Iris pigment epithelial cell (primary cell): ENCODE measurements at places on chromosomes 7 and 10.

- DNase-seq = no peak
Observed at GRCh38 chr7:136179851-136180721, 202.9 kb upstream of the MTPN start.

GRCh38 chr7:41436139-41436538, 266.8 kb downstream of the INHBA start:
- no peak for DNase-seq

DNA sequence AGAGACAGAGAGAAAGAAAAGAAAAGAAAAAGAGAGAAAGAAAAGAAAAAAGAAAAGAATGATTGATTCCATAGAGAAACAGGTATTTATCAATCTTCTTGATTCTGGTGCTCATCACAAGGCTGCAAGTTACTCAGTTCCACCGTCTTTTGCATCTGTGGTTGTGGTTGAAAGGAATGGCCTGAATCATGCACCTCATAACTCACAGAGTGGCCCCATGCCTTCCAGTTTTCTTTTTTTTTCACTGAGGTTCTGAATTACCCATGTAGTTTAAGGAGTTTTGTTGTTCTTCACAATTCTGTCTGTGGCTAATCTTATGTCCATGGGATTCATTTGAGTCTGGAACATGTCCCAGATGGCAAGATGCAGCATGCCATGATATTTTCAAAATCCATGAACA, 156.0 kb downstream of the ZNF33B start:
- DNase-seq = peak; percentile 38

DNA sequence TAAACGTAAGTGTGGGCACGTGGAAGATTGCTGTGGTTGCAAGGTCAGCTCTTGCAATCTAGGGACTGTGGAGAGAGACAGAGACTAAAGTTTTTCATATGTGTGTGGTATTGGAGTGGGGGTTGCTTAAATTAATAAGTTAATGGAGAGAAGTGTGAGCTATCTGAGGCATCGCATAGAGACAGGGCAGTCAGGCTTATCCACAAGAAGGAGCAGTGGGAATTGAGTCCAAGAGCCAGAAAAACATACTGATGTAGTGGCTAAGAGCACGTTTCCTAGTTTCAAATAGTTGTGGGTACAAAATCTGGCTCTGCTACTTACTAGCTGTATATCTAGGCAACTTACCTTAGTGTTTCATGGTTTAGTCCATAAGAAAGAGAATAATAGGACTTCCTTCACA, 65.8 kb downstream of the SORCS3 start:
- no peak for DNase-seq

- DNase-seq = peak; percentile 62
Observed at GRCh38 chr10:88165849-88166271, 302.4 kb downstream of the PTEN start.

- no peak for DNase-seq
Observed at GRCh38 chr7:102295346-102296178, 8.9 kb downstream of the SH2B2 start.

DNA sequence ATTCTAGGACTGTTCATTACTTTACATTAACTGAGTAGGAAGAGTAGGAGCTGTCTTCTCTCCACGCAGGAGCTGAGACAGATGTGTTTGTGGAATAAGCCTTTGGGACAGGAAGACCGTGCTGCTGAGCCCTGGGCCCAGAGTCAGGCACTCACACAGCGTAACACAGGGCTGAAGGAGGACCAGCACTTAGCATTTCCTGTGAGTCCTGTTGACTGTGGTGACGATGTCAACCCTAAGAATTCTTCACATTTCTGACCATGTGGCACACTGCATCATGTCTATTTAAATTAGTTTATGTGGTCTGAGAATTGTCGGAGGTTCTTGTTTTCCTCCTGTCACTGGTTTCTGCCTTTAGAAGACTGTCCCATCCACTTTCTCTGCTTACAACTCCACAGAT, 117.2 kb downstream of the PIP4K2A start:
- DNase-seq = peak; percentile 22

DNA sequence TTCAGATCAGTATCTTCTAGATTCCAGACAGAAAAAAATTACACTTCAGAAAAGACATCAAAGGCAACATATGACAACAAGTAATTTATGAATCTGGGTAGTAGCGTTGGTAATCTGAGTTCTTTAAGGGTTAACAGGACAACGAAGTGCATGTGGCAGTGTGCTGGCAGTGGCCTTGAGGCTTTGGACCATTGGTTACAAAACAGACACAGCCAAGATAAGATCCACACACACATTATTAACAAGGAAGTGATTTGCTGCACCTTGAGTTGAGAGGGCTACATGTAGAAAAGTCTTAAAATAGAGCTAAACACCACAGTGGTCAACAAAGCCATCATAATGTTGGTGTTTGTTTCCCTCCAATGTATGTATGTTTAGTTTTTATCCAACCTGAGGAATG, 40.6 kb downstream of the AKR1D1 start:
- DNase-seq = no peak

GRCh38 chr7:83347945-83348444, 185.3 kb upstream of the PCLO start:
- peak; percentile 83 for DNase-seq

GRCh38 chr7:90551036-90551435, 45.1 kb upstream of the CDK14 start:
- peak; percentile 21 for DNase-seq

GRCh38 chr10:80701706-80702105, 164.0 kb downstream of the SH2D4B start:
- DNase-seq = no peak

- no peak for DNase-seq
Observed at GRCh38 chr10:132399117-132400035, 2.4 kb downstream of the PWWP2B start.

GRCh38 chr7:31309407-31309806, 31.1 kb downstream of the NEUROD6 start:
- no peak for DNase-seq

DNA sequence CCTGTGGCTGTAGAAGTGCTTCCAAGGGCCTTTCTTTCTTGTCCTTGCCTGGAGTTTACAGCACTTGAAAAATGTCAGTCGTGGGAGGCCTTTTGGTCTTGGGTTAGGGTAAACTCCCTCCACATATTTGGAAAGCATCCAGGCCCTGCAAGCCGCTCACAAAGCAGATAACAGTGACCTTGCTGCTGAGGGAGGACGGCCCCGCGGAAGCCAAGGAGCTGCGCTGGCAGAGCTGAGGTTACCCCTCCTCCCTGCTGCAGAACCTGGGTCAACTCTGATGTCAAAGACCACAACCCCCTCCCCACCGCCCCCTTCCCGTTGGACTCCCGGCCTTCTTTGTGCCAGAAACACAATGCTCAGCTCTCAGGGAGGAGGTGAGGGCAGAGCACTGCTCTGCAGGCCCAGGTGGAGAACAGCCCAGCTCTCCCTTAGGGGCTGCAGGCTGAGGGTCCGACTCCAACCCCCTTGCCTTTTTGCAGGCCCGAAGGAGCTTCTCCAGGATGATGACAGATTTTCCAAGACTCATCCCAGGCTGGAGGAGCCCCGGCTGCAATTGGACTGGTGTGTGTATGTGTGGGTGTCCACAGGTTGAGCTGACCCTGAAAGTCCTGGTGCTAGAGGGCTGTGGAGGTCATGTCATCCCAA, 957.6 kb upstream of the ZNF722 start:
- DNase-seq = no peak

- no peak for DNase-seq
Observed at GRCh38 chr7:104444017-104444416, 115.6 kb downstream of the LHFPL3 start.

- no peak for DNase-seq
Observed at GRCh38 chr7:28311670-28312069, 100.6 kb upstream of the CREB5 start.

DNA sequence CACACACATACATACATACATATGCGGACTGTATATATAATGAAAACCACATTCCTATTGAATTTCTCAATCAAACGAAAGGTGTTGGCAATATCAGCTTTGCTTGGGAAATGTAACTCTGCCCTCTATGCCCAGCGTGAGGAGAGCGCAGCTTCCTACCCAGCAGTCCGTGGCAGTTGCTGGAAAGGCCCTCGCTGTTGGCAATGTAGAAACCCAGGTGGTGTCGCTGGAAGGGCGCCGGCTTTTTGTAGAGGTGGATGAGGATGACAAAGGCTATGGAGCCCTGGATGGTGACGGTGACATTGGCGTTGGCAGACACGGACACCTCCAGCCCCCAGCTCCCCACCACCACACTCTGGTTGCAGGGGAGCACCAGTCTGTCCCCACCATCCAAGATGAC, 100.9 kb downstream of the ITIH5 start:
- DNase-seq = no peak

DNA sequence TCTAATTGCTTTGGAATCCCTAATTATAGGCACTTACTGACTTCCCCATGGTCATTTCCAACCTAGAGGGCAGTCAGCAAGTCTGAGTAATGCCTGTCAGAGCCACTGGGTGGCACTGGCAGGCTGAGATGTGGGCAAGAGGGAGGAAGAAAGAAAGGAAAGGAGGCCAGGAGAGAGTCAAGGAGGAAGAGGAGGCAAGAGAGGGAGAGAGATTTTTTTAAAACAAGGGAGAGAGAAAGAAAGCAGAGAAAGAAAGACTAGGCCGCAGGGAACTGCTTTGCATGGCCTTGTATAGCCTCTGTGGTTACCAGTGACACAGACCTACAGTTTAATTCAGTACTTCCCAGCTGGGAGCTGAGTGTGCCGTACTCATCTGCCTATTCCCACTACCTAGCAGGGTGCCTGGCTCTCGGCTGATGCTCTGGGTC, 210.4 kb upstream of the ADO start:
- DNase-seq = peak; percentile 53

DNA sequence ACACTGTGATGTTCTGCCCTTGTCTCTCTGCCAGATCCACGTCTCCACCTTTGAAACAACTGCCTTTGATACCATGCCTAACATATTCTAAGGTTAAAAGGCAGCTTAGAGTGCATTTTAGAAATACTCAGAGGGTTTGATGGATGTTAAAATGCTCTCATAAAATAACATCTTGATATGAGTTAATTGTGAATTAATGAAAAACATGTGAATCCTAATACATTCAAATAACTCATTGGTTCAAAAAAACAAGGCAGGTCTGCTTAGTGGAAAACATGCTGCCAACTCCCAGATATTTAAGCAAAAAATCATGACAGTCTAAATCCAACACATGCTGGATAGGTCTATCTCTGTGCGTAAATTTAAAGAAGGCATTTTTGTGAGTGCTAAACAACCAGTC, 291.8 kb downstream of the AHR start:
- no peak for DNase-seq

DNA sequence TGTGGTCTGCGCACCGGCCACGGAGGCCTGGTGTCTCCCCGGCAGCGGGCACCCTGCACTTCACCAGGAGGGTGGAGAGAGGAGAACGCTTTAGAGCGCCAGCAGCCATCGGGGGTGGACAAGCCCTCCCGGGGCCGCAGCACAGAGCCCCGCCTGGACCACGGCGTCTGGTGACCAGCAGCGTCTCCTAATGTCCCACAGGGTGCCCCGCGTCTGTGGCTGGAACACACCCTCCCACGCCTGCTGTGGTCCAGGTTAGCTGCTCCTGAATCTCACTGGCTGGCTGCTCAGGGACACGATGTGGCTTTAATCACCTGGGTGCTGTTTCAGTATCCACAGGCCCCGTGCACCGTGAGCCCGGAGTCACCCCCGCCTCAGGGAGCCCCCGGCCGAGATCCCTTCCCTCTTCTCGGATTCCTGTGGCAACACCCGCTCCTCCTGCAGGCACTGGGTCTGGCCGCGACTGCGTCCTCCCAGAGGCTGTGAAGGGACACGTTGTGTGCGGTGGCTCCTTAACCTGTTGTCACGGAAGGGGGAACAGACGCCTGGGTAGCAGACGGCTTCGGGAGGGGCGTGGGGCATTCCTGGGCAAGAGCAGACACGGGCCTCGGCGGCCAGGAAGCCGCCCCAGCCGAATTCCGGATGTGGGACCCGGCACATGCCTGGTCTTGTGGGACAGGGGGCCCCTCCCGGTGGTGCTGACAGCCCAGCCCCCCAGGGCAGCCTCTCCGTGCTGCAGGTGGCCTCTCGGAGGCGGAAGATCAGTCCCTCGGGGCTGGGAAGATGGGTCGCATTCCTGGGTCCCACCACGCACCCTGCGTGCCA, 78.9 kb downstream of the FOXL3 start:
- DNase-seq = no peak

DNA sequence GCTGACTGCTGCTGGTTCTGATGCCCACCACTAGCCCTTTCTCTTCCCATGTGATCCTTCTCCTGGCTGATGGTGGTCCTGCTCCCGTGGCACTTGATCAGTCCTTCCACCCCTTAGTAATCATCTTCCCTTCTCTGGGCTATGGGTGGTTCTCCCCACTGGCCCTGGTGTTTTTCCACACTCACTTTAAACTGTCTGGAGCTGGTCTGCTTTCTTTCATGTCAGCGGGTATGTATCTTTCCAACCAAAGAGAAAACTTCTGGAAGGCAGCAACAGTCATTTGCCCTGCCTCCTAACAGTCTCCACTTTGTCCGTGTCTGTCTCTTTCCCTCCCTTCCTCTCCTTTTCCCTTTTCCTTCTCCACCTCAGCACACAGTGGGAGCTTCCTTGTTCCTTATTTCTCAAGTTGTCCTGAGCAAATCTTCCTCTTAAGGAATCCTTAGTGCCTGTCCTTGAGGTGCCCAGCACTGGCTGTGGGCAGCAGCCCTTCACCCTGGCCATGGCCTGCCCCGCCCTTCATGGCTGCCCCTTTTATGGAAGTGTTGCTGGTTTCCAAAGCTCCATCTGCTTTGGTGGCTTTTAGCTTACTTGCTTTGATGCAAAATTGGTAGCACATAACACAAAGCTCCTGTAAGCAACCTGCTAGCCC, 189.0 kb downstream of the TCF7L2 start:
- DNase-seq = no peak

- DNase-seq = no peak
Observed at GRCh38 chr7:152733286-152733934, 26.1 kb upstream of the ACTR3B start.

GRCh38 chr7:97094284-97094930, 23.1 kb upstream of the SDHAF3 start:
- DNase-seq = no peak

DNA sequence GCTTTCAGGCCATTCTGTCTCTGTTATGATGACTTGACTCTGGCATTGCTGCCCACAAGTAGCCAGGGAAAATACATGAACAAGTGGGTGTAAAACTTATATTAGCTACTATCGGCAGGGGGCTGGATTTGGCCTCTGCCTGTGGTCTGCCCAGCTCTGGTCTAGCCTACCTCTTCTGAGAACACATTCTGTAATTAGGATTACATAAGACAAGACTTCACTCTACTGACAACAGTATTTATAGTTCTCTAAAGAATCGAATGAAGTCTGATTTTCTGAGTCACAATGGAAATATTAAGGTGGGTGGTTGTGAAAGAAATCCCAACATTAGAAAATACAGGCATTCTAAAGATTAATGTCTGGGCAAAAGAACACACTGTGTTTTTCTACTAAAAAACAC, 55.5 kb downstream of the DLD start:
- peak; percentile 75 for DNase-seq

- DNase-seq = no peak
Observed at GRCh38 chr10:85098835-85099521, 770.6 kb downstream of the CCSER2 start.

- DNase-seq = no peak
Observed at GRCh38 chr10:119119400-119119799, 15.5 kb downstream of the DENND10 start.

GRCh38 chr7:7221599-7222038, 39.3 kb downstream of the C1GALT1 start:
- peak; percentile 72 for DNase-seq
